Activated CD8-positive, alpha-beta memory T cell treated with anti-CD3 and anti-CD28 coated beads for 24 hours (primary cell): ENCODE measurements at places on chromosomes 13 and 19.

- no peak for DNase-seq
Measured at GRCh38 chr19:12546068-12546467, 5.2 kb downstream of the ZNF564 start.

DNA sequence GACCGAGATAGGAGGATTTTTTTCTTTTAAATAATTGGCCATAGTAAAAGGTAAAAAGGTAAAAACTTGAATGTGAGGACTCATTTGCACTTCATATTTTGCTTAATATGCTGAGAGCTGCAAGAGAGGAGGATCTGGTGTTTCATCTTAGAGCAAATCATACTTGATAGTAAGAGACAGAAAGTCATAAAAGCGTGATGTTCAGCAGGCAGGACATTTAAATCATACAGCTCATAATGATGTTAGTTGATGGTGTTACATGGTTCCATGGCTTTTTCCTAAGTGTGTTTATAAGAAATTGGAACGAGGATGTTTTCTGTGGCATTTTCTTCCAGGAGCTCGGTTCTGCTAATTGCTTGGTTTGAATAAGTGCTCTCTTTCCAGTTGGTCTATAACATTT is 16.3 kb downstream of the ATP11A start:
- DNase-seq, result no peak

- DNase-seq, result no peak
Measured at GRCh38 chr13:60016229-60016628, 147.5 kb downstream of the DIAPH3 start.

- peak; percentile 86 for DNase-seq
Measured at GRCh38 chr13:30744056-30744680, 8.8 kb downstream of the ALOX5AP start.

GRCh38 chr13:96090240-96091101 is 564 bp downstream of the HS6ST3 start:
- no peak for DNase-seq

DNA sequence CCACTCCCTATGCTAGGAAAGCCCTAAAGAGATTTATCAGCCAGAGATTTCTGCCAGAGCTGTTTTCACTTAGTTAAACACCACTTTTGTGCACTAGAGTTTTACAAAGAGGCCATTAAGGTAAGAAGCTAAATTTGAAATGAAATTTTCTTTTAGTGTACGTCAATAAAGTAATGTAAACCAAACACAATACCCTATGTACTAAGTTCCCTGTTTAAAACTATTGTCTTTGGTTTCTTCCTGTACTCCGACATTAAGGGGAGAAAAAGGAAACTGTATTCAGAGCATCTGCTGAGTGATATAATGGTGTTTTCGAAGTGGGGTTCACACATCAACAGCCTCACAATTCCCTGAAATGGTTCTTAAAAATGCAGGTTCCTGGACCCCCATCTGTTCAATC is 40.7 kb upstream of the STARD13 start:
- no peak for DNase-seq

DNA sequence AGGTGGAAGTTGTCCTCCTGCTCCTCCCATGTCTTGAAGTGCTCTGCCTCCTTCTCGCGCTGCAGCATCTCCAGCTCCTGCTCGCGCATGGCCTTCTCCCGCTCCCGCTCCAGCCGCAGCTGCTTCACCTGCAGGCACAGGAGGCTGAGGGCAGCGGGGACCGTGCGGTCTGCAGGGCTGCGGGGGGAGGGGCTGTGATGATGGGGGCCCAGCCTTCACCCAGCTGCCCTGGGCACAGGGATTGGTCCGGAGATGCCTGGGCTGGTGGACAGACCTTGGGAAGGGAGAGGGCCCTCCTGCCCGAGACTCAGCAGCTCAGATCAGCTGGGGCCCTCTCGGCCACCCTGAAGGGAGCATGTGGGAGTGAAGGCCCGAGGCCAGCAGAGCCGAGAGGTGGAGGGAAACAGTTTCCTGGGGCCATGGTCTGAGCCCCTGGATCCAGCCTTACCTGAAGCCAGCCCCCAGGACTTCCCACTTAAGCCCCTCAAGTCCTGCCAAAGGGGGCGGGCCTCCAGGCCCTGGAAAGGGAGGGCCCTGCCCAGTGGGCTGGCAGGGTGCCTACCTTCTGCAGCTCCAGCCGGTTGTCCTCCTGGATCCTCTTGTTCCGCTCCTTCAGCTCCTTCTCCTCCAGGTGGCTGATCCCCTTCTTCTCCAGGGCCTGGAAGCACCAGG is 6.3 kb downstream of the CACTIN start:
- DNase-seq, result no peak

- no peak for DNase-seq
Measured at GRCh38 chr19:48461651-48461981, 6.2 kb downstream of the KCNJ14 start.

GRCh38 chr13:40116008-40116407 is 460.5 kb downstream of the COG6 start:
- DNase-seq, result no peak

DNA sequence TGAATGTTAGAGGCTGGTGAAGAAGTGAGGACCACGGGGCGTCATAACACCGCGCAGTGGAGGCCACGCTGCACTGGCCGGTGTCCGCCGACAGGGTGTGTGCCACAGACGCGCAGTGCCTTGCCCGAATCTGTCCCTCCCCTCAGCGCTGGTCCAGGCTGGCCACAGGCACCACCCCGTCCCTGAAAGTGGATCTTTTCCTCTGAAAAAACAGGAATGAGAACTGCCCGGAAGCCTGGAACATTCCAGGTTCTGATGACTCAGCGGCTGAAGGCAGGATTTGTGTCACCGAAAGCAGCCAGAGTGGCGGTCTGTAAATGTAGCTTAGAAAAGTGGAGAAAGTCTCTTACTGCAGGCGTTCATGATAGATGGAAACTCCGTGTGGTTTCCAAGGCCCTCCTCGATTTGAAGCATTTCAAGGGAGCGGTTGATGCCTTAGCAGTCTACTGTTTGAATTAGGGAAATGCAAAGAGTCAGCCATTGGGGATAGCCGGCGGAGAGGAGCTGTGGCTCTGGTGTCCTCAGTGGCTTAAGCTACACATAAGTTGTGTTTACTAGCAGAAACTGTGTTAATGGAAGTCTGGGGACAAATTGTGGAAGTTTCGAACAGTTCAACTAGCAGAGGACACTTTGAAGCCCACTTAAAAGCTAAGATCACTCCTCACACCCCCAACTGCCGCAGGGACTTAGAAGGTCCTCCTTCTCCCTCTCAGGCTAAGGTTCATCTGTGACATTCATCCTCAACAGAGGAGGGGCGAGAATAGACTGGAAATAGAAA is 70.8 kb downstream of the NUFIP1 start:
- peak; percentile 92 for DNase-seq

DNA sequence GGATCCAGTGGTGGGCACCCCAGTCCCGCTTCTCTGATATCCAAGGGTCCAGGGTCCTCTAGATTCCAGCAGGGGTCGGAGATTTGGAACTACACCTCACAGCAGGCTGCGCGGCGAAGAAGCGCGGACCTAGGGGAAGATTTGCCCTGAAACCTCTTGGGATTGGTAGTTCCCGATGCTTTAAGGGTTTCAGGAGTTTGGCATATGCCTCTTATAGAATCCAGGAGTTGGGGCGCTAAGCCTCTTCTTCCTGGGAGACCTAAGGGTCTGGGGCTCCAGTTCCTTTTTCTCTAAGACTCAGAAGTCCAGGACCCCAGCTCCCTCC is 349 bp downstream of the BCL2L12 start:
- no peak for DNase-seq

DNA sequence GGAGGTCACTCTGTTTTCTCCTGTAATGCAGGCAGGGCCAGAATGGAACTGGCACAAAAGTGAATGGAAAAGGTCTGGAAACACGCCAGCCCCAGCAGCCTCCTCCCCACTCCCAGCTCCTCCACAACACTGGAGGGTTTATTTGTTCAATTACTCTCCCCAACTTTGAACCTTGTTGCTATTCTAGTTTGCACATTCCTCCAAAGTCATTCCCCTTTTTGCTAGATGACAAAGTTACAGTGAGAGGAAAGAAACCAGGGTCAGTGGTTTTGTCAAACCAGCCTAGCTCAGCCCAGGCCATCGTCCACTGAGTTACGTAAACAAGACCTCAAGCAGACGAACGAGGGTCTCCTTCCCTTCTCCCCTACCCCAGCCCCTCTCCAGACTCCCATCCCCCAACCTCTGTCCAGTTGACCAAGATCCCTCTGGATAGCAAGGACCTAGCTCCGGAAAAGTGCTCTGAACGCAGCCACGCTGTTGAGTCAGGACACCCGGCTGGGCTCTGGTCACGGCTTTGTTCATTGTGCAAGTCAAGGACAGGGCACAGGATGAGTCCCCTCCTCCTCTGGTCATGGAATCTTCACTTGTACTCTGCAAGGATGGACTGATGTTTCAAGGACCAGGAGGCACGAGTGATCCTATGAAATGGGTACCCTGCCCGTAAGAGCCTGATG is 180.0 kb downstream of the USP12 start:
- no peak for DNase-seq

- no peak for DNase-seq
Measured at GRCh38 chr13:30744681-30745077, 9.3 kb downstream of the ALOX5AP start.

DNA sequence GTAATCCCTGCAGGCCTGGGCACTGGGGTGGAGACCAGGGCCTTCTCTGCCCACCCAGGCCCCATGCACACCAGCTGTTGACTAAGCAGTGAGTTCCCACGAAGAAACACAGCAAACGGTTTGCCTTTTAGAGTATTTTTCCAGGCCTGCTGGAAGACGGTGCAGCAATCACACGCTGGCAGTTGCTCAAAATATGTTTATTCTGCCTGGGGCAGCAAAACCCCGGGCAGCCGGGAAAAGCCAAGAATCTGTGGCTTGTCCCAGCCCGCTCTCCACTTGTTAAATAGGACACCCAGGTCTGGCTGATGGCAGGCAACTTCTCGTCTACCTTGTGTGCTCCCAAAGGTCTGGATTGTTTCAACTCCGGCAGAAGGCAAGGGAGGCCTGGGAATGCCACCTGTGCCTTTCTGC is 40.8 kb downstream of the GGACT start:
- DNase-seq, result no peak

DNA sequence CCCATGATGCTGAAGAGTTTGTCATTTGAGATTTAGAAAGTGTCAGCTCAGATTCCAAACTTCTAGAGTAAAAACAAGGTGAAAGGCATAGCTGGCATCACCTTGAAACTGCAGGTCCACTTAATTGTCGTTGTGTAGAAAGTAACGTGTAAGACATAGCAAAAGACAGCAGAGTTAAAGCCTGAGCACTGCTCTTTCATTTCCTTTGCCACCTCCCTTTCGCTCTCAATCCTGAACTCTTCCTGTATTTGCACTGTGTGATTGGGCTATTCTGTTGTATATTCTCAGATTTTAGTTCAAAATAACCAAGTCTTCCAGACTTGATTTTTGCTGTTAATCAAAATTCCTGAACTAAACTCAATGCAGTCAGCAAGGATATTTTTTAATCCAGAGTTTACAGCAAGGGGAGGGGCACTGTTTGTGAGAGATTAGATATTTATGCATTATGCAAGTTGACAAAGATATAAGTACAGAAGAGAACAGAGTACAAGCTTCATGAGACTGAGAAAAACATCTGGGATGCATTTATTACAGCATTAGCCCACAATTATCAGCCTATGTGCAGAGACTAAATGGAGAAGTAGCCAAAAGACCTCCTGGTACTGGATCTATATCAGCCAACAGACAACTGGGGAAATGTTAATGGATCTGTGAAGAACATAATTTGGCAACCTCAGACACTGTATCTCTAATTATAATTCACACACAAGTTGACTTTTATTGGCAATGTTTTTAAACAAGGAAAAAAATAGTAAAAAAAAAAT is 328.6 kb downstream of the SUCLA2 start:
- no peak for DNase-seq

DNA sequence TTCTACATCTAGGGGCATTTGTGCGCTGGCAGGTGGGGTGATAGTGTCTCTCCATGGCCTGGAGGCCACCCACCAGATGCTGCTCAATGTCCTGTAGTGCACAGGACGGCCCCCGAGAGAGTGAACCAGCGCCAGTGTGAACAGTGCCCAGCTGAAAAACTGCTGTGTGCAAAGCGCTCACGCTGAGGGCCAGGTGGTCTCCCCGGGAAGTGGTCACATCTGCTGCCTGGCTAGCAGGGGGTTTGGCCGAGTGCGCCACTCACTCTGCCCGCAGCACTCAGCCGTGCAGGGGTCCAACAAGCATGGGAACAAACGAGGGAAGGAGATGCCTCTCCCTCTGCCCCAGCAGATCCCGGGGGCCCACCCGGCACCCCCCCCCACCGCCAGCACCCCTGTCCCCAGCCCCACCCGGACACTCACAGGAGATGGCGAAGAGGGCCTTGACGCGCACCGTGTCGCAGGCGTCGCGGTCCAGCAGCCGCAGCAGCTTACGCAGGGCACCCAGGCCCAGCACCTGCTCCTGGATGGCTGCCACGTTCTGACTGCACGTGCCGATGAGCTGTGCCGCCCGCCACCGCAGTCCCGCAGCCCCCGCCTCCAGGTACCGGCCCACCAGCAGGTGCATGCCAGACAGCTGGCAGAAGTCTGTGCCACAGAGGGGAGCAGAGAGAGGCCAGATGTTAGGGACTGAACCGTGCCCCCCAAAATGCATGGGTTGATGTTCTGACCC is 5.8 kb downstream of the HSPBP1 start:
- no peak for DNase-seq

DNA sequence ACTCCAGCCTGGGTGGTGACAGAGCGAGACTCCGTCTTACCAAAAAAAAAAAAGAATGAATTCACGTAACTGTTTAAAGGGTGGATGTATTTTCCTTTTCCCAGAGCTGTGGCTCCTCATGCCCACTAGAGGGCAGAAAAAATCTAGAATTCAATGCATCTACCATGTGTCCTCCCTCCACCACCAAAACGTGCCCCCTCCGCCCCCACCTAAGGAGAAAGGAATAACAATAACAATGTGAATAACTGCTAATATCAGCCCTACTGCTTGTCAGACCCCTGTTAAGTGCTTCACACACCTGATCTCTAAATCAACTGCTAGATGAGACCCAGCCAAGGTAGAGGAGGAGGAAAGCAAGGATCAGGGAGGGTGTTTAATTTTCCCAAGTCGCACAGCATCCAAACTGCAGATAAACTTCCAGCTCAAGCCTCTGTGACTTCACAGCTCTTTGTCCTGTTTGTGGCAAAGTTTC is 20.2 kb upstream of the PNMA8B start:
- DNase-seq, result no peak

DNA sequence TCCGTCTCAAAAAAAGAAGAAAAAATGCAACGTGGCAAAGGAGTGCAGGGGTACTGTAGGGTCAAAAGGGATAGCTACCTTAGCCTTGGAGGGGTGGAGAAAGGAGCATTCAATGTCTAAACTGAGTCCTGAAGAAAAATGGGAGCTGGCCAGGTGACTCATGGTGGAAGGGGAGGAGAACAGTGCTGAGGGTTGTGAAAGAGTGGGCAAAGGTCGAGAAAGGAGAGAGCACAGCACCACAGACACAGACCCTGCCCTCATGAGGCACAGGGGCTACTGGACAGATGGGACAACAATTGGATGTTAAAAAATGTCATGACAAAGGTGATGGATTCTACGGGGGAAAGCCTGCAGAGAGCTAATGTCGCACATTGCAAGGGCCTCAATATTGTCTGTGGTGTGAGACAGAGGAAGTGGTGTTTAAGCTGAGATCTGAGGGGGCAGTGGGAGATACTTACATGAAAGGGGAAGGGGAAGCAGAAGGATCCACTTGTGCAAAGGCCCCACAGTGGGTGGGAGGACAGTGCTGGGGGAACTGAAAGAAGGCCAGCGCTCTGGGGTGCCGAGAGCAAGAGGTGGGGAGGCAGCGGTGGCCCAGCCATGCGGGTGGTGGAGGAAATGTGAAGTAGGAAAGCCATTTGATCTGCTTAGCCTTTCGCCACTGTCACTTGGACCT is 42.9 kb upstream of the URAD start:
- no peak for DNase-seq

GRCh38 chr13:25783601-25784024 is 268.2 kb downstream of the SHISA2 start:
- DNase-seq, result no peak
